ENCODE measurements at places on chromosomes 16 and 17. TPM values are rescaled to one million over a fixed set of nuclear protein-coding genes. Genes with fewer than 3 reads are reported as not detected.

The CCL8 gene
- total RNA-seq, result not detected

DNA sequence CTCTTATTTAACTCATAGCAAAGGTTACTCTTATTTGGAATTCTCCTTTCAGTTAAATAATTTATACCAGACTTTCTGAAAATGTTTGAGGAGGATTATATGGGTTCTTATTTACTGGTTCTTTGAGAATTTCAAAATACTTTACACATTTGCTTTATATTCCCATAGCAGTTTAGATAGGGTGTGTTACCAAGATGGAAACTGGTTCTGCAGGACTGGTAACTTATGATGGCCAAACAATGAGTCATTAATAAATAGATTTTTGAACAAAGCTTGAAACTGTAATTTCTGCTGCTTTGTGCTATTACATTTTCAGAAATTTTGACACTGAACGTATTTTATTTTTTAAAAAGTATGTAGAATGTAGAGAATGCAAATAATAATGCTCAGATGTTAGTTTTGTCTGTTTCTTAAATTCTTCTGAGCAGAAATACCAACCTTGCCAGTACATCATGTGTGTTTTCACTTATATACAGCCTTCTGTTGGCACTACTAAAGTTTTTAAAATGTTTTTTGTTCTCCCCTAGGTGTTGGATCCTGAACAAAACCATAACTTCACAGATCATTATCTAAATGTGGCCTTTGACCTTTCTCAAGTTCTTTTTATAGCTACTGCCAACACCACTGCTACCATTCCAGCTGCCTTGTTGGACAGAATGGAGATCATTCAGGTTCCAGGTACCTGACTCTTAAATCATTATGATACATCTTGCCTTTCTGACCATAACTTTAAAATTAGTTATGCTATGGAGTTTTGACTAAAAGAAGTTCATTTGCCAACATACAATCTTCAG lies 48.3 kb upstream of the ABCC11 start:
- no peak for DNase-seq
- H3K27me3 ChIP-seq, result no peaks in the 10 kb centered on the region
- H3K27ac ChIP-seq, result no peak overlapping the region
- H3K36me3 ChIP-seq, result peaks cover 9% of the 10 kb centered on the region
- H3K4me1 ChIP-seq, result no peaks in the 10 kb centered on the region

The SOST gene
- total RNA-seq, result not detected

The GAS2L2 gene
- total RNA-seq, result not detected

DNA sequence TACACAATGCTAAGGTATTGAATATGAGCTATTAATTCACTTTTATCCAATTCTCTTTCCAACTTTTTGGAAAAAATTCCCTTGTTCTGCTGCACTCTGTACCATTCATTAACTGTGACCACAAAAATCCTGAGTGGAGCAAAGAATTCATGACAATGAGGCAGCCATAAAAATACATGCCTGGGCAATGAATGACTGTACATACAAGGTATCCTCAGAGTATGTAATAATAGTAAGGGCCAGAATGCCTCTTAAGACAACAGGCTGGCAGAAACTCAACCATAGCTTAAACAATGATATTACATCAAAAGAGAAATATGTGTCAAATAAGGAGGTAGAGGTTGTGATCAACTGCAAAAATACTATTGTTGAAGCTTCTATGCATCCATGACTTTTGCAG lies 74.7 kb upstream of the CA10 start:
- H3K4me3 ChIP-seq, result no peak overlapping the region
- no peak for DNase-seq
- no peaks in the 10 kb centered on the region for H3K36me3 ChIP-seq
- H3K27me3 ChIP-seq, result no peaks in the 10 kb centered on the region

GRCh38 chr17:55661963-55662834 lies 60.5 kb downstream of the TMEM100 start:
- H3K36me3 ChIP-seq, result no peaks in the 10 kb centered on the region
- H3K27ac ChIP-seq, result no peak overlapping the region
- no peaks in the 10 kb centered on the region for H3K27me3 ChIP-seq
- no peak overlapping the region for H3K4me3 ChIP-seq
- no peaks in the 10 kb centered on the region for H3K4me1 ChIP-seq
- DNase-seq, result no peak

The CHST5 gene
- total RNA-seq, result 0.15 TPM

- no peaks in the 10 kb centered on the region for H3K36me3 ChIP-seq
- H3K4me1 ChIP-seq, result no peaks in the 10 kb centered on the region
- no peak overlapping the region for H3K4me3 ChIP-seq
- no peak for DNase-seq
- no peaks in the 10 kb centered on the region for H3K27me3 ChIP-seq
- no peak overlapping the region for H3K27ac ChIP-seq
Measured at GRCh38 chr17:13480877-13481276, 120.9 kb downstream of the HS3ST3A1 start.

DNA sequence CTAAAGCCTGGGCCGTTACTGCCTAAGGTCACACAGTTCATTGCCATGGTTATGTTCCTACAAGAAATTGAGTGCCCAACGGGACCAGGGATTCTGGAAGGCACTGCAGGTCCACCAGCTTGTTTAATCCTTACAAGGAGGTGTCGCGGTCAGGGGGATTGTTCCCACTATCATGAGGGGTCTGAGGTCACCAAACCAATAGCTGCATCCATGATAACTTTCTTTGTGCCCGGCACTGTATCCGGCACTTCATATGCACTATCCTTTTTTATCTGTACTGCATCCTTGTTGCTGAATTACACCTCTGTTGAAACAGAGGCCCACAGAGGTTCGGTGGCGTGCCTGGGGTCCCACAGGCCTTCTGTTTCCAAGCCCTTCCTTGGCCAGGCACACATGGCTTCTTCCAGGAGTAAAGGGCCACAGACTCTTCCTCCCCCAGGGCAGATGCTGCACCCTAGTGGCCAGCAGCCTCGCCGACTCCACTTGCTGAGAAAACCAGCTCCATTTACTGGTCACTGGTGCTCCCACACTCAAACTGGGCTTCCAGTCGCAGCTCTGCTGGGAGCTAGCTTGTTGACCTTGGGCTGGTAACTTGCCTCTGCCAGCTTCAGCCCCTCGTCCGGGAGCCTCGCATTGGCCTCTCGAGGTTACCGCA lies 82.0 kb upstream of the PLCG2 start:
- no peak overlapping the region for H3K4me3 ChIP-seq
- H3K27me3 ChIP-seq, result no peaks in the 10 kb centered on the region
- H3K27ac ChIP-seq, result no peak overlapping the region
- DNase-seq, result peak; percentile 57
- peaks cover 25% of the 10 kb centered on the region for H3K36me3 ChIP-seq

DNA sequence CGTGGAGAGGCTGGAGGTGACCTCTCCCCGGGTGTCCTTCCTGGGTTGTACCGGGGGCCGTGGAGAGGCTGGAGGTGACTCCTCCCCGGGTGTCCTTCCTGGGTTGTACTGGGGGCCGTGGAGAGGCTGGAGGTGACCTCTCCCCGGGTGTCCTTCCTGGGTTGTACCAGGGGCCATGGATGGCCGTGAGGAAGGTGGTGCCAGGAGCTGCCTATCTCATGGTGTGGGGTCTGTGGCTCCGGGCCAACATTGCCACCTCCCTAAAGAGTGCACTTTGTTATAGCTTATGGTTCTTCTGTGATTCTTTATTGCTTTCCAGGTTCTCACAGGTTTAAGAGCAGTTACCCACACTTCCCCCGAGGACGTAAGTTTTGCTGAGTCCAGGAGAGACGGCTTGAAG lies 86.3 kb upstream of the ZNF750 start:
- no peak overlapping the region for H3K4me3 ChIP-seq
- no peak for DNase-seq
- H3K36me3 ChIP-seq, result peaks cover 11% of the 10 kb centered on the region
- no peaks in the 10 kb centered on the region for H3K27me3 ChIP-seq

The CEP131 gene
- 22.5 TPM for total RNA-seq

DNA sequence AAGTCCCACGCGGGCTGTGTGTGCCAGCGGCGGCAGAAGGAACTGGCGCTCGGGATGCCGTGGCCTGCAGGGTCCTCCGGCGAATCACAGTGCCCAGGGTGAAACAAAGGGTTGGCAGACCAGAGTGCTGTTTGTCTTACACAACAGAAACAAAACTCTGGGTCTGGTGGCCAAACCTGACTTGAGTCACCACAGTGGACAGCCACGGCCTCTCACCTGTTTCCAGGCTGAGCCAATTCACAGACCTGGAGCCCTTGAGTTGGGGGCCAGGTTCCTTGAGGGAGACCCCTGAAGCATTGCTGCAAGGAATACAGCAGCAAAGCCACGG lies 2.1 kb upstream of the CHMP6 start:
- no peak overlapping the region for H3K27ac ChIP-seq
- H3K4me1 ChIP-seq, result peaks cover 4% of the 10 kb centered on the region
- H3K36me3 ChIP-seq, result no peaks in the 10 kb centered on the region
- peaks cover 6% of the 10 kb centered on the region for H3K27me3 ChIP-seq
- no peak for DNase-seq

The C16orf92 gene
- not detected for total RNA-seq

DNA sequence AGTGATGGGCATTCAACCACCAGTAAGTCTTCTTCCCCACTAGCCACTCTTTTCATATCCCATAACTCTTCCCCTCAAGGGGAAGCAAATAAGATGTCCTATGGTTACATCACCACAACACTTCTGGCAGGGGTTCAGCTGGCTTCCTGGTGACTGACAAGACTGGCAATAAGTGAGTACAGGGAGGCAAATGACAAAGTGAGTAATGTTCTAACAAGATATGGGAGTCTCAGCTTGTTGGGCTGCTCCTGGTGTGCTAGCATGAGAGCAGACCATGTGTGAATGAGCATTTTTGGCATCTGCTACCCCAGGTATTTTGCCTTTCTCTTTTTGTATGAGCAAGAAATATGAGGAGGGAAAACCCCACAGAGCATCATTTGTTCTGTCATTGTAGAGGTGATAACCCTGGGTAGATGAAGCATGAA lies 9.9 kb downstream of the TMIGD1 start:
- DNase-seq, result no peak
- no peaks in the 10 kb centered on the region for H3K4me1 ChIP-seq
- H3K36me3 ChIP-seq, result no peaks in the 10 kb centered on the region

The ITGAD gene
- not detected for total RNA-seq

The PPY gene
- not detected for total RNA-seq

- H3K4me1 ChIP-seq, result no peaks in the 10 kb centered on the region
- H3K36me3 ChIP-seq, result no peaks in the 10 kb centered on the region
- no peak overlapping the region for H3K4me3 ChIP-seq
- DNase-seq, result no peak
- no peak overlapping the region for H3K27ac ChIP-seq
- H3K27me3 ChIP-seq, result no peaks in the 10 kb centered on the region
Measured at GRCh38 chr17:27677191-27677590, 46.2 kb downstream of the LGALS9 start.

DNA sequence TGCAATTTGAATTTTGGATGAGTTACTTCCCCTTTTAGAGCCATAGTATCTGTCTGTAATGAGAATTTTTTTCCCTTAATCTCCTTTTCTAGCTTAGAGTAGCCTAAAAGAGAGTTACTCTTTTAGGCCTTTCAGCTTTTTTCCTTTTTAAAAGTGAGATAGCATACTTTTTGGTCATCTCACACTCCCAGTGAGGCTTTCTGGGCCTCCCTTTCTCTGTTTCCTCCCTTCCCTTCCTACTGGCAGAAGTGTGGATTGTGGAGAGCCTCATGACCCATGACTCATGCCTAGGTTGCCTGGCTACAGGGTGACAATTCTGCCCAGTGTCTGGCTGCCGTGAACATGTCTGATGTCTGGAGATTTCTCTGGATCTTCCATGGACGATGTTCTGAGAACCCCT lies 15.2 kb downstream of the KRT23 start:
- DNase-seq, result no peak
- H3K27ac ChIP-seq, result no peak overlapping the region
- no peaks in the 10 kb centered on the region for H3K36me3 ChIP-seq

DNA sequence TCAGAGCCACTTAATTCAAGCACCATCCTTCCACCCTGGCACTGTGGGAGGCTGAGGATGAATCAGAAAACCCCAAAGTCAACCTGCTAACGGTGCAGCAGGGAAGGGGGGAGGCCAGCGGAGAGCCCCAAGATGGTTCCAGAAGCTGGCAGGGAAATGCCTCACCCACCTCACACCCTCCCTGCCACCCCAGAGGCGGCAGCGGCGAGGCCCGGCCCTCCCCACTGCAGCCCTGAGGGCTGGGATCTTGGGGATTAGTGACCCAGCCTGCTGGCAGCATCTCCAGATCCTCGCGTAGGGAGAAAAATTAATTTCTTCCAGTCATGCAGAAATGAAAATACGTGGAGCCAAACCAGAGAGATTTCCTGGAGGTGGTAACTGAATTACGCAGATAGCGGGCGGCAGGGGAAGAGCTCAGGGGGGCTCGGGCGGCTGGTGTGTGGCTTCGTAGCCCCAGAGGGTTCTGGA lies 38.2 kb downstream of the CBFA2T3 start:
- H3K4me1 ChIP-seq, result peaks cover 4% of the 10 kb centered on the region
- no peak overlapping the region for H3K27ac ChIP-seq
- no peak overlapping the region for H3K4me3 ChIP-seq
- peaks cover 14% of the 10 kb centered on the region for H3K27me3 ChIP-seq

The ACAP1 gene
- total RNA-seq, result 49.2 TPM

- no peak overlapping the region for H3K27ac ChIP-seq
- H3K4me3 ChIP-seq, result no peak overlapping the region
- peaks cover 5% of the 10 kb centered on the region for H3K4me1 ChIP-seq
- H3K27me3 ChIP-seq, result no peaks in the 10 kb centered on the region
Measured at GRCh38 chr16:10682604-10683003, 12.1 kb downstream of the TEKT5 start.

DNA sequence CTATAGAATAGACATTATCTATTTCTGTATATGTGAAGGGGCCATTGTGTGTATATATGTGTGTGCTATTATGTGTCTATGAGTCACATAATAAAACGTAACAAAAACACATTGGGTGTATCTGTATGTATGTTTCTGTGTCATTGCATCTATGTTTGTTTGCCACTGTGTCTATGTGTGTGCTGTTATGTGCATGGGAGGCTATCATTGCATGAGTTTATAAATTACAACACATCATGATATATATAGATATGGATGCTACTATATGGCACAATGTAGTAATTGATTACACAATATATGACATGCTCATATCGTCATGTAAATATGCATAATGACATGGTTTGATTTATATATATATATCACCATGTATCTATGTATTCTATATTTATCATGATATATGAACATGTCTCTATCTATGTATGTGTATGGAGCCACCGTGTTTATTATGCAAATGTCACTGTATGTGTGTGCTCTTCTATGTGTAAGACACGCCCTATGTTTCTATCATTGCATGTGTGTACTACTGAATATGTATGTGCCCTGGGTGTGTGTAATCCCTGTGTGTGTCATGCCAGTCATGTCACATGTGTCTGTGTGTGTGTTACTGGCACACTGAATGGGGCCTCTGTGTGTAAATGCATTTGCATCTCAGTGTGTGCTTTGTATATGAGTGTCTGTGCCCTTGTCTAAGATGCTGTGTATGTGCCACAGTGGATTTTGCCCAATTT lies 1.4 kb upstream of the TSPOAP1 start:
- no peaks in the 10 kb centered on the region for H3K36me3 ChIP-seq
- H3K27ac ChIP-seq, result no peak overlapping the region
- H3K27me3 ChIP-seq, result peaks cover 2% of the 10 kb centered on the region

GRCh38 chr17:41505007-41505808 lies at the start of gene KRT13:
Gene KRT13, minus strand, starts transcription at chr17:41505612. Its CDS starts 62 bp downstream, at chr17:41505550.
- no peaks in the 10 kb centered on the region for H3K36me3 ChIP-seq
- no peak for DNase-seq
- H3K27me3 ChIP-seq, result no peaks in the 10 kb centered on the region
- peaks cover 16% of the 10 kb centered on the region for H3K4me1 ChIP-seq
